ENCODE measurements at places on chromosomes 6 and 20.

DNA sequence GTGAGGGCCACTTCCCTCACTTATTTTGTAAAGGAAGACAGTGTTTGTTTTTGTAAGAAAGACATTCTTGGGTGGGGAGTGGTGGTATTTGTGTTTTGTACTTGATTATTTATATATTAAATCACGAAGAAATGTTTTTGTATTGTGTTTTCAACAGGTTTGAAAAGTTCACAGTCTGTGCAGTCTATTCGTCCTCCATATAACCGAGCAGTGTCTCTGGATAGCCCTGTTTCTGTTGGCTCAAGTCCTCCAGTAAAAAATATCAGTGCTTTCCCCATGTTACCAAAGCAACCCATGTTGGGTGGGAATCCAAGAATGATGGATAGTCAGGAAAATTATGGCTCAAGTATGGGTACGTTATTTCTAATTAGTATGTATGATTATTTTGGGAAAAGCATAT, 137.2 kb downstream of the NCOA3 start:
- DNase-seq: no peak

DNA sequence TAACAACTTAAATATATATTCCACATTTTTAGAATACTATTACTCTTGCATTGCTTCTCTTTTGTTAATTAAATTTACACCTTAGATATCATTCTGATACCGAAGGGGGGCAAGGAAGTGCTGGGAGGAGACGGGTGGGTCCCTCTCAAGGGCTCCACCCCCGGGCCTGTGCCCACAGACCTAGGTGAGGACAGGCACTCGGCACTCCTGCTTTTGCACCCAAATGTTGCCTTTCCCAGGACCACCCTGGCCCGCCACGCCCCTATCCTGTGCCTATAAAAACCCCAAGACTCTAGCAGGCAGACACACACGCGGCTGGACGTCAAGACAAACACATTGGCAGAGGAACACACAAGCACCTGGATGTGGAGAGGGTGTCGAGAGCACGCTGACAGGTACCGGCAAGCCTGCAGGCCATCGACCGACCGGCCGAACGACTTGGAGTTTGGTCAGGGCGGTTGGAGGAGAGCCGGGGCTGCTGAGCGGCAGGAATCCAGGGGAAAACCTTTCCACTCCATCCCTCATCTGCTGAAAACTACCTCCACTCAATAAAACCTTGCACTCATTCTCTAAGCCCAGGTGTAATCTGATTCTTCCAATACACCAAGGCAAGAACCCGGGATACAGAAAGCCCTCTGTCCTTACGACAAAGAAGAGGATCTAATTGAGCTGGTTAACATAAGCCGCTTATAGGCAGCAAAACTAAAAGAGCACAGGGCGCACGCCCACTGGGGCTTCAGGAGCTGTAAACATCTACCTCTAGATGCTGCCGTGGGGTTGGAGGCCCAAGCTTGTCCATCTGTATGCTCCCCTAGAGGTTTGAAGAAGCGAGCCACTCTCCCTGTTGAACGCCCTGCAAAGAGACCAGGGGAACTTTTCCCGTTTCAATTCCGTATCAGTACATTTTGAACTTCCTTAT, 197.4 kb upstream of the PRSS16 start:
- DNase-seq: no peak

- DNase-seq: no peak
These were observed 522.0 kb upstream of the GJE1 start for GRCh38 chr6:141610741-141611140.

- no peak for DNase-seq
These were observed 286.2 kb downstream of the THBS2 start for GRCh38 chr6:168967281-168967925.

DNA sequence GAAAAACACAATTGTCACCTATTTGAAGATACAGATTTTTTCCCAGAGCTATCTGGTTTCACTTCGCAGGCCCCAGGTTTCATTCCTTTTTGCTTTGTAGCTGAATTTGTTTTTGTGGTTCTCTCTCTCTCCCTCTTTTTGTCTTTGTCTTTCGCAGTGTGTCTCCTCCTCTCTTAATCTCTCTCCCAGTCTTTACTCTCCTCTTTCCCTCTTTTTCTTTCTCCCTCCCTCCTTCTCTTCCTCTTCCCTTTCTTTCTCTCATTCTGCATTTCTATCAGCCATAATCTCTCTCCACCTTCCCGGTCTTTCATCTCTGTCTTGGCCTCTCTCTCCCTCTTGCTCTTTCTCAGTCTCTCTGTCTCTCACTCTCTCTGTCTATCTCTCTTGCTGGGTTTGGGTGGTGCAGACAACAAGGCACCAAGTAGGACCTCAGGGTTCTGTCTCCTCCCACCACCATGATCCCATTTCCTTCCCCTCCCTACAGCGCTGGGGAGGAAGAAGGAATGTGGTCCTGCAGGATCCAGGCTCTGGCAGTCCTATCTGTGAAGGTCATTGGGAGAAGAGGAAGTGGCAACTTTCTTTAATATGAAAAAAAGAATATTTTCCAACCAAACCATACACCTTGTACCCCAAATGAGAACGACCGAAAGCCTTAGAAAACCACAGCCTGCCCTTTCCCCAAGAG, 63.2 kb downstream of the BANF2 start:
- DNase-seq: no peak

DNA sequence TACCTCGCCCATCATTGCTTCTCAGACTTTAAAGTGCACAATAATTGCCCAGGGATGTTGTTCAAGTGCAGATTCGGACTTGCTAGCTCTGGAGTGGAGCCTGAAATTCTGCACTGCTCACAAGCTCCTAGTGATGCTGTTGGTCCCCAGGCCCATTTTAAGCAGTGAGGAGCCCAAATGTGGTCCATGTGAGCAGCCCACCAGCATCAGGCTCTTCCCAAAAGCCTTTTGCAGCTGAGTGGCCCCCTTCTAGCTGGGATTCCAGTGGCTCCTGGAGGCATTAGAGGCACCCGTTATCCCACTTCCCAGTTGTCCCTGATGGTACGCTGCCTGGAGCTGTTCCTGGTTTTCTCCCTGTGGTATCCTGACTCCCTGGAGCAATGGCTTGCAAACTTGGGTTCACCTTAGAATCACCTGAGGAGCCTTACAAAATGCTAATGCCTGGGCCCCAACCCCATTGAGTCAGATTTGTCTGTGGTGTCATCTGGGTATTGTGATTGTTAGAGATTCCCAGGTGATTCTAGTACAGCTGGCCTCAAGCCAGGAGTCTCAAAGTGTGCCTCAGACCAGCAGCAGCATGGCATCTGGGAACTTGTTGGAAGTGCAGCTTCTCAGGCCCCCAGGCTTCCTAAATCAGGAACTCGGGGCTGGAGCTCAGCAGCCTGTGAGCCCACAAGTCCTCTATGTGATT, 186.9 kb upstream of the SLC24A3 start:
- no peak for DNase-seq

- no peak for DNase-seq
These were observed at the start of gene KCNK15 for GRCh38 chr20:44745598-44746366. TSS of gene KCNK15 (plus strand) at chr20:44745865. CDS start at chr20:44745911, 46 bp downstream.

DNA sequence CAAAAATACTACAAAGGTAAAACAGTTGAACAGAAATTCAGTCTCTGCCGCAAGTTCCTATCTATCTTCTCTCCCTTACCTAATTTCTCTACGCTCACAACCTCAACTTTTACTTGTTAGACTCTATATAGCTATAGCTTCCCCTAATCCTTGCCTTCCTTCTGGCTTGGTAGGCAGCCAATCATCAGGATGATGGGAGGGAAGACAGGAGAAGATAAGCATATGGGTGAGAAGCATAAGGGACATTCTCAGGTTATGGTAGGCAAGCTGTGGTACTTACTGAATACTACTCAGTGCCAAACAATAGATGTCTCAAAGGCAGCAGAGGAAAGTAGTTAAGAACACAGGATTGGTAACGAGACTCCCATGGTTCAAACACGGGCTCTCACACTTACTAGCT, 7.8 kb downstream of the CCNC start:
- no peak for DNase-seq

DNA sequence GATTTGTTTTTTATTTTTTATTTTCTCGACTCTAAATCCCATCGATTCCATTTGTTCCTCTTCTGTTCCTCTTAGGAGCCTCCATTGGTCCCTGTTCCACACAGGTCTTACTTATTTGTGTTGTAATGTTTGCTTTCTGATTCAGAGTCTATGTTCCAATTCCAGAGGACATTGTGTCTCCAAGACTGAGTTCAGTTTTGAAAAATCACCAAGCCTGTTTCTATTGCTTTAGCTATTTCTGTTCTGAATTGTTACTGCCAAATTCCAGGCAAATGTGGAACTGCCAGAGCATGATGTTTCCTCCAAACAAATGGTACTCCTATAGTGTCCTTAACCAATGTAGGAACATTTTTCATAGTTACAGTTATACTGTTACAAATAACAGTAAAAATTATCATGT, 270.9 kb upstream of the SPTLC3 start:
- no peak for DNase-seq

DNA sequence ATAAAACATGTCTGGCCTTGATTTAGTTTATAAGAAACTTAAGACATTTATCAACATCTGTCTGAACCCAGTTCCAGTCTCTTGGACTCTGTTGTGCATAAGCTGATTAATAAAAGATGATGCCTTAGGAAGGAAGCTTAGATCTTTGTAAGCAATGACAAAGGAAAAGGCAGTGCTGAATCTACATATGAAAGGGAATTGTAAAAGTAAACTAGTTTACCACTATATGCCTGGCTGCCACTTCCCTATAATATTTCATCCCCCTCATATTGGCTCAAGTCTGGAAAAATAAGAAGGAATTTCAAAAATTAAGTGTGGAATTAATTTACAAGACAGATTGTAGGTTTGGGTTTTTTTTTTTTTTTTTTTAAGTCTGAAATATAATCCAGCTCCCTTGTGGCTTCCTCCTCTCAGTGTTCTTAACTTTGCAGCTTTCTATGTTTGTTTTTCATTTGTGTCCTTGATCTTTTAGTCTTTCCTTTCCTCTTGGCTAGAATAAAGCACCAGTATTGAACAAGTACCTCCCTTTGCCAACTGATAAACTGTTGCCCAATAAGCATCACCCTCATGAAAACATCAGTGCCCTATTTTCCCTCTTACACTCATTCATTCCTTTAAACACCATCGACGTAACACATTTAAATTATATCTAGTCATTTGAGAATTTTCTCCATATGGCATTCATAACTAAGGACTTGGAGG, 146.7 kb upstream of the TBX18 start:
- DNase-seq: no peak

GRCh38 chr6:170280689-170281045, 10.2 kb downstream of the DLL1 start:
- DNase-seq: no peak
